ENCODE measurements at places on chromosomes 7 and 10.

- DNase-seq: no peak
Observed at GRCh38 chr10:132547421-132547861, 9.9 kb downstream of the INPP5A start.

DNA sequence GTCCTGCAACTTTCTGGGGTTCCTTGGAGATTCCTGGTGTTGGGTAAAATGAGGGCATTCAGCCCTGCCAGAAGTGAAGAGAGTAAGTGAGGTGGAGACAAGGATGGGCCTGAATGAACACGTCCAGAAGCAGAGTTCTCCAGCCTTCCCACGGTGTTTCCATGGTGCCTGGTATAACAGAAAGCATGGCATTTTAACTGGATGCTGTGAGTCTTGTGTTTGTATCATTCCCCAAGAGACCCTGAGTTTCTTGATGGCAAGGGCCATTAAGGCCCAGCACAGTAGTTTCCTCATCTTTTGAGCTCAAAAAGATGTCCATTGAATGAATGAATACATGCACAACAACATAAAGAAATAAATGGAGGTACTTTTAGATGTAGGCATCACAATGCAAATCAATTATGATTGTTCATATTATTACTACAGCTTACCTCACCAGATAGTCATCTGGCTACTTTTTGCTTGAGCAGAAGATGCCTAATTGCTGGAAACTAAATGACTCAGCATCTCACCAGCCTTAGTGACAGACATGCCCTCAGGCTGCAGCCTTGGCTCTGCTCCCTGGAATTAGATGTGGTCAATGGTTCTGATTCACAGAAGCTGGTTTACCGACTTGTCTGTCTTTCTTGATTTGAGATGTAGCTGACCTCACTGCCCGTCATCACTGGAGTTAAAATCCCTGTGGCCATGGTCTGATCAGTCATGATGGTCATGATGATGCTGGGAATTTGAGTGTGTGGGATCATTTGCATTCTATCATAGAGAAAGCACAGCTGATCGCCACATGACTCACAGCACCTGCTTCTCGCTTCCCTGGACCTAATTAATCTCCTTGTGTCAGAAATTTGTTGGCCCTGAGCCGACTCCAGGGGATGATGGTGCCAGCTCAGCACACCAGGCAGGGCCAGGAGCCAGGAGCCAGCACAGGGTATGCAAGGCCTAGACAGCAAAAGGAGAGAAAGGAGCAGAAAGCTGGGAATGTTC, 83.9 kb downstream of the CXCL12 start:
- peak; percentile 22 for DNase-seq

GRCh38 chr7:100402241-100402640, 26.3 kb downstream of the ZCWPW1 start:
- DNase-seq: no peak

DNA sequence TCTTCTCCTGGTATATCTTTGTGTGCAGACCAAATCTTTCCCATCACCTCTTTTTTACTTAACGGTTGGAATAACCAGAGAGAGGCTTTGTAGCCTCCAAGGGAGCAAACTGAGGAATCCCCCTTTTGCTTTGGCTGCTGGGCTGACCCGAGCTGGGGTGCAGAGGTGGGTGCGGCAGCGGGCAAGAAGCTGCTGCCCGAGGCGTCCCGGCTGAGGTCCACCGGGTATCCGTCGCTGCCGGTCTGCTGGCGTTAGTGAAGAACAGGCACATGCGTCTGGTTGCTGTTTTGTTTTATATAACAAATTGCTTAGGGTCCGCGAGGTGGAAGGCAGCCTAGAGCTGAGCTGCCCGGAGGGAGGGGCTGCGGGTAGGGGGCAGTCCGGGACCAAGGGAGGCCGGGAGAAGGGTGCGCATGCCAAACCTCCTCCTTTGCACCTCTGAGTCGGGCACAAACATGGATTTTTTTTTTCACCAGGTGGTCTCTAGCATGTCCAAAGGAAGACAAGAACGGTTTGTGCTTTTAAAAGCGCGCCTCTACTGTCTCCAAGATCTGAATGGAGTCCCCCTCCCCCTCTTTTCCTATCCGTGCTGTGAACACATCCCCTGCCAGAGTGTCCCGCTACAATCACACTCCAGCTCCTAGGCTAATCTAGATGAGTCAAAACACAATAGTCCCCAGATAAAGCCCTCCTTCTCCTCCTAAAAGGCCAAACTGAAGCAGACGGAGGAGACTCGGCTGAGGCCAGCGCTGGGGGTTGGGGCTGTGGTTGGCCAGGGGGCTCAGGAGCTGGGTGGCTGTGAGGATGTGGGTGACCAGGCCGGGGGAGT, 6.8 kb upstream of the GATA3 start:
- no peak for DNase-seq

DNA sequence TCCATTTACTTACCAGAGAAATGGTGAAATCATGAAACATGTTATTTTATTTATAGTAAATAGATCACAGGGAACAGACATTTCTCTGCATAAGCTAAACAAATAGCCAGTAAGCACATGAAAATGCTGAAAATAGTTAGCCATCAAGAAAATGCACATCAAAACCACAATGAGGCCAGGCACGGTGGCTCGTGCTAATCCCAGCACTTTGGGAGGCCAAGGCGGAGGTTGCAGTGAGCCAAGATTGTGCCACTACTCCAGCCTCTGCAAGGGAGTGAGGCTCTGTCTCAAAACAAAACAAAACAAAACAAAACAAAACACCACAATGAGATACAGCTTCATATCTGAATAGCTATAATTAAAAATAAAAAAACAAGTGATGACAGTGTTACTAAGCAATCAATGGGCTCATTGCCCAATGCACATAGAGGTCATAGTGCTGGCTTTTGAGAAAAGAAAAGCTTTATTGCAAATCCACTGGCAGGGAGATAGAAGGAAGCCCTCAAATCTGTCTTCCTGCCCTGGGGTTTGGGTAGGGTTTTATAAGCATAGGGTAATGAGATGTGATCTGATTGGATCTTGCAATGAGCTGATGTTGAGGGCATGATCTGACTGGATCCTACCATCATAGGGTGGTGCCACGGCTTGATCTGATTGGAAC, 16.2 kb downstream of the CSTF2T start:
- DNase-seq: no peak

DNA sequence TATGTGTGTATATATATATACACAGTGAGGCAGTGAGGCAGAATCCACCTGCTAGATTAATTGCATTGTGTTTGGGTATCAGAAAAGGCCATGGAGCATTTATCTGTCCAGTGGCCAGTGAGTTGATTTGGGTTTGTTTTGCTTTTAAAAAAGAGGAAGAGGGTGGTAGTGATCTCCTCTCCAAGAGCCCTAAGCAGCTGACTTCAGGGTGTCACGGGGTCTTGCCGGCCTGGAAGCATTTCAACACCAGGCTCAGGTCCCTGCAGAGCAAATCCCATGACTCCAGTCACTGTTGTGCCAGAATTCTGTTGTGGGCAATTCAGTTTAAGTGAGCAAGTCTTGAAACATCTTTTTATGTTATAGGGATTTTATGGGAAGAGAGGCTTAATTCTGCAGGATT, 30.6 kb upstream of the GPNMB start:
- DNase-seq: no peak

DNA sequence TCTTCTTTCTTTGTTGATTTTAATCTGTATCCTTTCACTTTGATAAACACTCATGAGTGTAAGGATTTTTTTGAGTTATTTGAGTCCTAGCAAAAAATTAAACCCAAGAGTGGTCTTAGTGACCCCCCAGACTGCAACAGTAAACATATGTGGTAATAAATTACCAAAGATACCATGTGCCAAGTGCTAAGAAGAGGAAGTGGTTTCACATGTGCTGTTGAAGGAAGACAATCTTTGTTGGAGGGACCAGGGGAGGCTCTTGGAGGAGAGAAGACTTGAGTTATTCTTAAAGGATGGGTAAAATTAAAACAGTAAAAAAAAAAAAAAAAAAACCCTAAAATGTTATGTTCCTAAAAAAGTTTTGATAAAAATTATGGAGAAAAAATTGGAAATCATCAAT, 150.2 kb downstream of the SEC23IP start:
- no peak for DNase-seq

DNA sequence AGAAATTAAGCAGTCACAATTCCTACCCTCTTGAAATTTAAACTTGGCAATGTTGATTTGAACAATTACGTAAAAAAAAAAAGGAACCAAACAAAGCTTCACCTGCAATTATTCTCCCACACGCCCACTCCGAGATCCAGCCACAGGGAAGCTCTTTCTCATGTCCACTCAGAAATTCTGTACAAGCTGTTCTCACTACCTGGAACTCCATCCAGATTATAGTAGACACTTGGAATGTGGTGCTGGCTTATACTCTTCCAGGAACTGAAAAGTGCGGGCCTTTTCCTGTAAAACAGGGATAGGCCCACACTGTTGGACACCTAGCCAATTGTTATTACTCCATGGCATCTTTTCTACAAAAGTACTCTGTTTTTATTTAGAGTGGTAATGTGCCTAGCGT, 20.3 kb upstream of the TOMM7 start:
- no peak for DNase-seq

- DNase-seq: peak; percentile 13
Observed at GRCh38 chr10:70115948-70116682, 16.5 kb downstream of the AIFM2 start.

DNA sequence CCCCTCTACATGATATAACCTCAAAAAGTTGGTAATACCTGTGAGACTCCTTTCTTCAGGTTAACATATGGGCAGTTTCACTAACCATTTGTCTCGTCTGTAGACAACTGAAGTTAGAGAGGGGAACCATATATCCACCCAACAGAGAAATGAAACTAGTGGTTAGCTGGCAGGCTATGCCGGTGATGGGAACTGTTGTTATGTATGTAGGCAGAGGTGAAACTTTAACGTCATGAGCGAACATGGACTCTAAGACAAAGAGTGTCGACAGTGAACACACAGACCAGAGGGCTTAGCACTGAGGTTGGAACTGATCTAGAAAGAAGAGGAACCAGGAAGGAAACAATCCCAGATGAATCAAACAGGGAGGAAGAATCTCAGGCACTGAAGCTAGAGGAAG, 112.4 kb downstream of the ELMO1 start:
- no peak for DNase-seq

DNA sequence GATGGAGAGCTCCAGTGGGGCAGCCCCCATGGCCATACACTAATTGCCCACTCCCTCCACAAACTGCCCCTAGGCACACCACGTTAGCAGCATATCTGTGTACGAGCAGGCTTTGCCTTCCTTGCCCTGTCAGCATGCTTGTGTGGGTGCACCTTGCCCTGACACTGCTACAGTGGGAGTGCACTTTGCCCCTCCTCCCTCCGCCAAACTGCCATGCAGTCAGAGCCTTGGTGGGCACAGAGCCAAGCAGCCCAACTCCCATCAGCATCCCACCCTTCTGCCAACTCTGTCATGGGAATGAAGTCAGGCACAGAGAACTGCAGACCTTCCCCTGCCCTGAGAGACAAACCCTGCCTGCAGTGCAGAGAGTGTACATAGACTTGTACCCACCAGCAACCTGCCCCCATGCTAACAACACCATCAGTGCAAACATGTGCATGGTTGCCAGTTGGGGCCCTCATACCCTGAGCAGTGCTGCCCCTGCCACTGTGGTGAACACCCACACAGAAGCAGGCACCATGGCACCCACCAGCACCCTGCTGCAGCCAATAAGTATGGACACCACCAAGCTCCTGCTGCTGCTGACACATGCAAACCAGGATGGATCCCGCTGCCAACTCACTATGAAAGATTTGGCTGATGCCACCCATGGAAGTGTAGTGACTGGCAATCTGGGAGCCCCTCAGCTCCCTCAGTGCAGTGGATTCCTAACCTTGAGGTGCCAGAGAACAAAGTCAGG, 1197.7 kb upstream of the CELF2 start:
- DNase-seq: no peak

DNA sequence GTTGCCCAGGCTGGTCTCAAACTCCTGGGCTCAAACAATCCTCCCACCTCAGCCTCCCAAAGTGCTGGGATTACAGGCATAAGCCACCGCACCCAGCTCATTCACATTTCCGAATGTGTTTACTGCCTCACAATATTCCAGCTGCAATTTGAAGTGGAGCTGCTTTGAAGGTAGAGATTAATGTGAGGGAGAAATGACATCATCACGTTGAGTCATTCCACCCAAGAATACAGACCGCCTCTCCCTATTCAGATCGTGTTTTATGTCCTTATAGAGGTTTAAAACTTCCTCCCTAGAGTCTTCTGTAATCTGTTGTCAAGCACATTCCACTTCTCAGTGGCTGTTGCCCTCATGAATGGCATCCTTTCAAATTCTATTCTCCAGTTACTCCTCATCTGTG, 100.4 kb upstream of the PDGFA start:
- no peak for DNase-seq

GRCh38 chr7:134246347-134246746, 70.4 kb downstream of the SLC35B4 start:
- DNase-seq: no peak

DNA sequence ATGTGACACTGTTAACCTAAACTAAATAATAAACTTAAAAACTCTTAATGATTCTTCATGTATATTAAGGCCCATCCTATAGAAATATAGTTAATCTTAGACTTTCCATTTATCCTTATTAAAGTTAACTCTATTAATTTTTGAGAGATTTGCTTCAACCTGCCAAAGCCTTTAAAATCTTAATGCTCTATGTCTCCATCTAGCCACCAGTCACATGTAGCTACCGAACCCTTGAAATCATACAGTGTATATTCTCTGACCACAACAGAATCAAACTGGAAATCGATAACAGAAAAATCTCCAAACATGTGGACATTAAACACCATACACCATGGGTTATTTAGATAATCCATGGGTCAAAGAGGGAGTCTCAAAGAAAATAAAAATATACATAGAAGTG, 51.9 kb downstream of the ASZ1 start:
- DNase-seq: no peak

DNA sequence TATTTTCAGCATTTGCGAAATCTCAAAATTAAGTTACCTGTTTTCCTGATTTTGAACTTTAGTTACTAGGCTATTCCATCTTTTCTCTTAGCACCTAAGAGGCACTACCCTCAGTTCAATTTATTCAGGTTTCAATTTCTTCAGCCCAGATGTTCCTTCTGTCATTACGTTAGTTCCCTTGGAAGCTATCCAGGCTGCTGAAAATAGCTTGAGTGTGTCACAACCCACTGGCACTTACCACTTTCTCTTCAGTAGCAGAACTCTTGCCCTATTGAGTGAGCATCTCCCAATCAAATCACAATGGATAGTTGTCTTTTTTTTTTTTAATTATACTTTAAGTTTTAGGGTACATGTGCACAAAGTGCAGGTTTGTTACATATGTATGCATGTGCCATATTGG, 332.7 kb upstream of the LRGUK start:
- DNase-seq: peak; percentile 39

DNA sequence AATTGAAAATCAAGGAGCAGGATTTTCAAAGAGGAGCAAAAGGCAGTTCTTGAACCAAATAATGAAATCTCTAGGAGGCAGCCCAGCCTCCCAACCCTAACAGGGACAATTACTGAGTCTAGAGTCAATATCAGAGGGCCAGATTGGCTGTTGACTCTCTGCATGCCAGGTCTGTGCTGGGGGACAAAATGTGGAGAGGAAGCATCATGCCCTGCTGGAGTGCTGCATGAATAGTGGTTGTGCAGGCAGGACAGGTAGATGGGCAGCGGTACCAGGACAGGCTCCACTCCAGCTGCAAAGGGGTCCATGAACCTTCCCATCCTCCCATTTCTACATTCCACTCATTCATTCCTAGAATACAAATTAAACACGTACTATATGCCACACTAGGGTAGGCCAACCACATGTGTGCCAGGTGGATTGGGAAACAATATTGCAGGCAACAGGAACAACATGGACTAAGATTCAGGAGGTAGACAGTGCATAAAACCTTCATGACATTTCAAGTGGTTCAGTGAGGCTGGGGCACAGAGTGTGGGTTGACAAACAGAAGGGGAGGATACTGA, 30.4 kb upstream of the MAT1A start:
- DNase-seq: no peak

Measured in NCI-H1105 (cell line).